ENCODE measurements at places on chromosomes 13 and 19. TPM values are rescaled to one million over a fixed set of nuclear protein-coding genes. Genes with fewer than 3 reads are reported as not detected.

DNA sequence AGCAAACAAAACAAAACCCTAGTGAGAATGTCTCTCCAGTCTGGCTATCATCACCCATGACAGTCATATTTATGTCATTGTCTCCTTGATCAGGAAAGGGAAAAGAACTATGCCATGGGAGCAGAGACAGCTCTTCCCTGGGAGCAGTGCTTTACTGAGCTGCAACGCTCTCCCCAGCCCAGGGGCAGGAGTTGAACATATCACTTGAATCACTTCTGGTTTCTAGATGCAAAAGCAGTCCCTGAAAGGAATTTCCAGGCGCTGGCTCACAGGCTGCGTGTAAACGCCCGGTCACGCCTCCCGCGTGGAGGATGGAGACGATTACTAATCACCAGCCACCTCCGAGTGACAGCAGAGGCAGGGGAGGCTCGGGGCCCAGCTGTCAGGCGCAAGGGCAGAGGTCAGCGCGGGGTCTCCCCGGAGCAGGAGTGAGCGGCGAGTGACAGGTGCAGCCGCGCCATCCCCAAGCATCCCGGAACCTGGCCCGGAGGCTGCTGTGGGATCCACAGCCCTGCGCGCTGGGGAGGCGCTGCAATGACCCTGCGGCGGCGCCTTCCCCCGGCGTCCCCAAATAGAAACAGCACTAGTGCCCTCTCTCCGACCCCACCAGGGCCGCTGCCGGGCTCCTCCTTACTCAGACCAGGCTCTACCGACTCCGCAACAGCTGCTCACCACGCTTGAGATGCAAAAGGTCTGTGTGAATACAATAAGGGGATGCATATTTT is 23.5 kb upstream of the DCLK1 start:
- DNase-seq: no peak

GRCh38 chr19:35295792-35296462 is 4.0 kb downstream of the MAG start:
- DNase-seq: no peak

DNA sequence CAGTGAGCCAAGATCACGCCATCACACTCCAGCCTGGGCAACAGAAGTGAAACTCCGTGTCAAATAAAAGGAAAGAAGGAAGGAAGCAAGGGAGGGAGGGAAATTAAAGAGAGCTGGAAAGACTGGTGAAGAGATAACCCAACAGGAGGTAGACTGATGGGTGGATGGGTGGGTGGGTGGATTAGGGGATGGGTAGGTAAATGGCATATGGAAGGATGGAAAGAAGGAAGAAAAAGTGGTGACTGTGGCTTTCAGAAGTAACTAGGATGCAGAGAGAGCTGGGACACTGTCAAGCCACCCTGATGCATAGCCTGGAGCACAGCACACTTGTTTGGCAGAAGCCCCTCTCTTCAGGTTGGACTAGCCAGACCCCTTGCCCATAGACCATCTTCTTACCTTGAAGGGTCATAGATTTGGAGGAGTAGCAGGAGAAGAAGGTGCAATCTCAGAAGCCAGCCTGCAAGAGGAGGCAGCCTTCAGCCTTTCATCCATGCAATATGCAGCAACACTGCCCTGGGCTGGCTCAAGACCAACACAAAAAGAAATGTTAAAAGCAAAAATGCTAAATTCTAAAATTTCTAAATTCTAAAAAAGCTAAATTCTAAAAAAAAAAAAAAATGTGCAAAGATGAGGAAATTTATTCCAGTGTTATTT is 5.1 kb downstream of the IQCN start:
- no peak for DNase-seq

GRCh38 chr13:109704771-109705635 is 81.4 kb downstream of the IRS2 start:
- DNase-seq: no peak

DNA sequence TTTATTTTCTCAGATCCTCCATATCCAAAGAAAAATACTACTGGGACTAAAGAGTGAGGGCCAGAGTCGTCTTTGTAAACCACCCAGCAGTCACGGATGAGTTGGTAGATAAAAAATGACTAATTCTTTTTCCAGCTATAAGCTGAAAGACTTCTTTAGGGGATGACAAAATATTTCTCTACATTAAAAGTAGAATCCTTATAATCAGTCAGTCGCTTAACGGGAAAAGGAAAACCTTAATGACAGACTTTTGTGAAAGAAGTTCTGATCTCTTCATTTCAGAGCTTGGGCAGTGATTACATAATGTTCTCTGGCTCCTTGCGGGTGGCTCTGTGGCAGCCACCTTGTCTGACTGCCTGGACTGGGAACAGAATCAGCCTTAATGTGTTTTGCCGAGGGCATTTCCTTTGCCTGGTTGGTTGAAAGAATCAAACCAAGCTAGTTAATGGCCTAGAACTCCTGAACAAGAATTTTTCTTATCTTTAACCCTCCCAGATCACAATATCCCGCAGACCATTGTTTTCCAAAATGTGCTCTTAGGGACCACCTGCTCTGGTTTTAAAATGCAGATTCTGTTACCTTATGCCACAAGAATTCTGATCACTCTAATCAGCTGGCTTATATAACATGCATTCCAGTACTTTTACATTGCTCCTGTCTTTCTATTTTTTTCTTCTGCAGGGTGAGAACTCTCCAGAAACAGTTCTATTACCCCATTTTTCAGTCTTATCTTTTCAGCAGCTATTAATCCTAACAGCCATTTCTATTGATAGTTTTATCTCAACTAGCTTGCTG is 2.5 kb downstream of the ITM2B start:
- DNase-seq: no peak

Gene ZNF724
- total RNA-seq: 7.1 TPM

Gene METTL21C
- not detected for total RNA-seq

DNA sequence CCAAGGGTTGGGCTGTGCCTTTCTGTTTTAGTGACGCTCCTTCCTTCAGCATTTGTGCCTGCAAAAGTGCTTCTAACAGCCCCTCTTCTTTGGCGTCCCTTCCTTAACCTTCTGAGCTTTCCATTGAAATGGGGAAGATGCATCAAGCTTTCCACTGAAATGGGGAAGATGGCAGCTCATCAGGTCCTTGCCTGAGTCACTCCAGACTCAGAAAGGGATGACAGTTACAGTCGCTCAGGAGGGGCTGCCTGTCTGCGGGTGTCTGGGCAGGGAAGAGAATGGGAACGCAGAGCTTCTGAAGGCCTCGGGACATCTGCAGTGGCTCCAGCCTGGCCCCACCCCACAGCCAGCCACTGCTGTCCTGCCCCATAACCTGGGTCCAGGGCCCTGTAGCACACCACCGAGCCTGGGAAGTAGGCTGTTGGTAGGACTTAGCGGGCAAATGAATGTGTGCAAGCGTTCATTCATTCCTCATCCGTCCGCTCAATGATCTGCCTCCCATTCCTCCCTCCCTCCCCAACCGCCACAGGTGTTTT is 9.8 kb downstream of the AP1M1 start:
- DNase-seq: no peak

DNA sequence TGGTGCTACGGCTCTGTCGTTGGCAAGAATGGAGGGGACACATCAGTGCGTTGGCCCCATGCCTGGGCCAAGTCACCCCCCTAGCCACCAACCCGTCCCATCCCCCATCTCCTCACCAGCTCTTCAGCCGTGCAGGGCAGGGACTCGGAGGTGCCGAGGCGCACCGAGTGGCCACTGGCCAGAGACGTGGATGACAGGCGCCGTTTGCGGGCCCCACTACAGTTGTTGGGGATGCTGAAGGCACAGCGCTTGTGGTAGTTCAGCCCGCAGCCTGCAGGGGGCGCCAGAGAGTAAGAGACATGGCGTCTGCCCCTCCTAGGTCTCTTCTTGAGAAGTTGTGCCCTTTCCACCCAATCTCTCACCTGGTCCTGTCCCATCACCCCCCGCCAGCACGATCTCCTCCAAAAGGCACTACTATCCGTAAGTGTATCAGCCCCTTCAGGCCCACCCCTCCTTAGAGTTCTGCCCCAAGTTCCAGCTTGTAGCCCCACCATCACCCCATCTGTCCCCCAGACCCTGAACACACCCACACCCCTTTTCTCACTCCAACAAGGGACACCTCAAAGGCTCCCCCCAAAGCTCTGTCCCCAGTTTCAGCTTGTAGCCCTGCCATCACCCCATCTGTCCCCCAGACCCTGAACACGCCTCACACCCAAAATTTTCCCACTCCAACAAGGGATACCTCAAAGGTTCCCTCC is 12.4 kb downstream of the PRKD2 start:
- no peak for DNase-seq

Gene FREM2
- 0.05 TPM for total RNA-seq

DNA sequence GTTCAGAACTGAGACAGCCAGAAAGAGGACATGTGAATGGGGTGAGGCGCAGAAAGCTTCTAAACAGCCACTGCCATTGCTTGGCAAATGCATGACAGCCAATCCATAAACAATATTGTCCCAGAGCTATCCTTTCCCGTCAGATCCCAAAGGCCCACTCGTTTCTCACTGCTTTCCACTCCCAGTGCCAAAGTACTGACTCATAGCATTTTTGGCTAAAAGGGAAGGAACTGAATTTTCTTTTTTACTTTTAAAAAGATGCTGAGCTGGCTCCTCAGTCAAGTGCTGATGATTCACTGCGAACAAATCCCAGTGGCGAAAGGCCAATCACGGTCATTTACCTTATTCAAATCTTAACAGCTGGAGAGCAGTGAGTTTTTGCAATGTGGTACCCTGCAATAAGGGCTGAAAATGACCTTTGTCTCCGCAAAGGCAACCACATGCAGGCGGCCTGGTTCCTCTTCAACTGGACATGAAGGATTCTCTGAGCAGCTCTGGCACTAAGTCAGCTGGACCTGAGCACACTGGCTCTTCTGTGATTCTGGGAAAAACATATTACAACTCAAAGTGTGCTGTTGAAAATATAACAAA is 151.7 kb downstream of the DCLK1 start:
- DNase-seq: no peak

GRCh38 chr13:45615501-45616101 is at the start of gene ERICH6B:
Gene ERICH6B, minus strand, starts transcription at chr13:45615739. Its CDS starts 18,734 bp downstream, at chr13:45597005.
- DNase-seq: no peak

Gene EID2B
- 1.2 TPM for total RNA-seq

- DNase-seq: no peak
Measured at GRCh38 chr13:47046706-47047105, 149.9 kb upstream of the HTR2A start.

DNA sequence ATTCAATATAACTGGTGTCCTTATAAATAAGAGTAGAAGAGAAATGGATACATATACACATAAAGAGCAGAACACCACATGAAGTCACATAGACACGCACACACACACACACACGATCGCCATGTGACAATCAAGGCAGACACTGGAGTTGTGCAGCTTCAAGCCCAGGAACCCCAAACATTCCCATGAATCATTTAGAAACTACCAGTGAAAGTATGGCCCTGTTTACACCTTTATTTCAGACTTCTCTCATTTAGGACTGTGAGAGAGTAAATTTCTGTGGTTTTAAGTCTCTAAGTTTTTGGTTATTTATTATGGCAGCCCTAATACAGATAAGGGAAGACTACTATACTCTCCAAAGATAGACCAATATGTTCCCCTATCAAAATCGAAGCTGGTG is 20.4 kb upstream of the TNFSF13B start:
- DNase-seq: no peak

GRCh38 chr13:23619068-23619855 is 49.0 kb downstream of the TNFRSF19 start:
- DNase-seq: no peak

- DNase-seq: no peak
Measured at GRCh38 chr13:34748073-34748472, 194.0 kb upstream of the NBEA start.
